ENCODE measurements at places on chromosomes 16 and 17.
A peak's percentile ranks its signal among the peaks of the same experiment; 100 is the strongest.

GRCh38 chr16:66741169-66741900 lies 10.1 kb downstream of the DYNC1LI2 start:
- DNase-seq = no peak

DNA sequence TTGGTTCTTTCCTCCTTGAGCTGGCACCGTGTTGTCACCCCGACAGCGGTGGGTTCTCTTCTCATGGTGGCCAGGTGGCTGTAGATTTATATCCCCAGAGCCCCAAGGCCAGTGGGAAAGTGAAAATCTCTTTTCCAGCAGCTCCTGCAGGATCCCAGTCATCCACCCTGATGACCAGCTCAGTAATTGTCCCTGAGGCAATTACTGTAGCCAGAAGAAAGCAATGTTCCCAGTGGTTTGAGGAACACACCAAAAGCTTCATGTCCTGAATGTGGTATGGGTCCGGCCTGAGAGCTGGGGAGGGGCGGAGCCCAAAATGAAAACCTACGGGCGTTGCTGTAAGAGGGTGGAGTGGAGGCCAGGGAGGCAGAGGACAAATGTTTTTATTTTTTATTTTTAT lies 69.0 kb downstream of the WSB1 start:
- DNase-seq = no peak

DNA sequence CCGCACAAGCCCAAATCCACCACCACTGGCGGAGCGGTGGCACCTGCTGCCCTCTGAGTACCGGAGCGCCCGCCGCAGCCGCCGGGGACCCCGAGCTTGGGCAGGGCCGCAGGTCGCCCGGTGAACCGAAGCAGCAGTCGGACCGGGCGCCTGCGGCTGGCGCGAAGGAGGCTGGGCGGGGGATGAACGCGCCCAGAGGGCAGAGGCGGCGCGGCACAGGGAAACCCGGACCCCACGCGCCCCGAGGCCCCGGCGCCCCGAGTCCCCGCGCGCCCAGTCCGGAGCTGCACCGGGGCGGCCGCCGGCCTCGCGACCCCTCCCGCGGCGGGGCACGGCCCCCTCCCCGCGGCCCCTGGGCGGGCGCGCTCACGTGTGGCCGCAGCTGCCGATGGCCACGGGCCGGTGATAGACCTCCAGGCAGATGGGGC lies 393 bp downstream of the RNF166 start:
- peak; percentile 30 for DNase-seq

DNA sequence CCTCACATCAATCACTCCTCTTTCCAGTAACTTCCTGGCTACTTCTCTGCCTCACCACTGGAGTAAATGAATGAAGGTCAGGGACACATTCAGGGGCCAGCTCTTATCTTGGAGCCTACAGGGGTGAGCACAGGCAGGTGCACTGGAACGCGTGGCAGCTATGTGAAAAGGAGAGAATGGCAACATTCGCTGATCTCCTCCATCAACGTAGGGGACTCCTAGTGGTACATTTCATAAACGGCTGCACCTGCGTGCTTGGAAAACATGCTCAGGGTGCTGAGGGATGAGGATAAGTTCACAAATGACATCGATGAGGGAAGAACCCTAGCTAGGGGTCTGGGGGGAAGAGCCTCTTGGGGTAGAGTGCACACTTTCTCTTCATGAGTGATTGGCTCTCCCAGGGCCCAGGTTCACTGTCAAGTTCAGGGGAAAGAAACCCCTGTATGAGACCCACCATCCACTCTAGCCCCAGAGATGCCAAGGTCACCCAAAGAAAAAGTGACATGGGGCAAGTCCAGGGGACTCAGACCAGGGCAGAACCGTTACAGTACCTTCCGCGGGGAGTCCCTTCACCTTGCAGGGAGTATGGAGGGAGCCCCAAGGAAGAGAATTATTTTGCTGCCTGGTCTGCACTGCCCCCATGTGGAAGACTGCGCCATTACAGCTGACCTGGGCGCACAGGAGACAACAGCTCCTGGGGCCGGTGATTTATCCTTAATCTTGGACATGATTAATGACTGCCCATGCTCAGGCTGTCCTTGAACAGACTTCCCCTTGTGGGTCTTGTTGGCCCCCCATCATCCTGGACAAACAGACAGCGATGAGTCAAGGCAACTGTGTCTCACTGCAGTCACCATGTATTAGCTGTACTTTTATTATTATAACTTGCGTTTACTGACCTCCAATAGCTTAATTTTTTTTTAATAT lies 30.1 kb downstream of the VAC14 start:
- peak; percentile 75 for DNase-seq

- no peak for DNase-seq
These were observed 4.6 kb upstream of the NACA2 start for GRCh38 chr17:61595418-61596186.

Measured in activated CD4-positive, alpha-beta memory T cell treated with anti-CD3 and anti-CD28 coated beads for 36 hours (primary cell).